D721Med (cell line): ENCODE measurements at places on chromosomes 6 and 20.

DNA sequence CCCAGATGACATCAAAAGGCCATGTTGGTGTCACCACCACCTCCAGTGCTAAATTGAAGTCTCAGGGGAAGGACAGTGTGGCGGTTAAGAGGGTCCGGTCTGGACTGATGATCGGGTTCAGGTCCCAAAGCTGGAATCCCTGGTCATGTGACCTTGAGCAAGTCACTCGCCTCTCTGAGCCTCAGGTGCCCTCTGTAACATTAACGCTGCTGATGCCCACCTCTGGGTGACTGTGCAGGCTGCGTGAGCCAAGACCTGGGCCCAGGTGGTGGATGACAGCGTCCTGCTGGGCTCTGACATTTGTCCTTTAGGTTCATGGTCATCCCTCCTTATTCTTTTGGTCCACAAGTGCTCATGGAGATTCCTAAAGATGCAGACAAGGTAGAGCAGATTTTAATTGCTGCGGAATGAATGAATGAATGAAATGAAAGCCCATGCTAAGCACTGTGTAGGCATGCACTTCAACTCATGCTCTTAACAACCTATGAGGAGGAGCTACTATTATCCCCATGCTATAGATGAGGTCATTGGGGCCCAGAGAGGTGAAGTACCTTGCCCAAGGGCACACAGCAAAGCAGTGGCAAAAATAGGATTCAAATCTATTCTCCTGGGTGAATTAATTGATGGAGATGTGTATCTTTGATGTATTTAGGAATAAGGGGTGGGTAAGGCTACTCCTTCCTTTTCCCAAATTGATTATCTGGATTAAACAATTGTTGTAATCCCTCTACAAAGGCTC lies 649 bp upstream of the BPIFB1 start:
- DNase-seq = no peak

- no peak for DNase-seq
Measured at GRCh38 chr6:128518434-128519131, 1.8 kb downstream of the PTPRK start.

- no peak for DNase-seq
Measured at GRCh38 chr6:98039904-98040607, 757.0 kb upstream of the MMS22L start.

GRCh38 chr6:16684896-16685554 lies 76.2 kb downstream of the ATXN1 start:
- no peak for DNase-seq

DNA sequence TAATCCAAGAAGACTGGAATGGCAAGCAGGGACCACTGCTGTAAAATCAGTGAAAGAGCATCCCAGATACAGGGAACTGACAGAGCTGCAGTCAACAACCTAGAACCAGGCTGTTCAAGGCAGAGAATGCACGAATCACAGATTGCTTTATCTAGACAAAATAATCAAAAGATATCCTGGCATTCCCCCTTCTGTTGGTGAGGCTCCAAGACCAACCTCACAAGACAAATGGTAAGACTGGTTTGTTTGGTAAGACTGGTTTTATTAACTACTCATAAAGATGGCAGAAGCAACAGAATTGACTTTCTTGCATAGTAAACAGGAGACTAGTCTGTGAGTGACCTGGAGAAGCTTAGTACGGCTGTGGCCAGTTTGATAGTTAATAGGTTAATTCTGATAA lies 88.8 kb upstream of the AHI1 start:
- no peak for DNase-seq

DNA sequence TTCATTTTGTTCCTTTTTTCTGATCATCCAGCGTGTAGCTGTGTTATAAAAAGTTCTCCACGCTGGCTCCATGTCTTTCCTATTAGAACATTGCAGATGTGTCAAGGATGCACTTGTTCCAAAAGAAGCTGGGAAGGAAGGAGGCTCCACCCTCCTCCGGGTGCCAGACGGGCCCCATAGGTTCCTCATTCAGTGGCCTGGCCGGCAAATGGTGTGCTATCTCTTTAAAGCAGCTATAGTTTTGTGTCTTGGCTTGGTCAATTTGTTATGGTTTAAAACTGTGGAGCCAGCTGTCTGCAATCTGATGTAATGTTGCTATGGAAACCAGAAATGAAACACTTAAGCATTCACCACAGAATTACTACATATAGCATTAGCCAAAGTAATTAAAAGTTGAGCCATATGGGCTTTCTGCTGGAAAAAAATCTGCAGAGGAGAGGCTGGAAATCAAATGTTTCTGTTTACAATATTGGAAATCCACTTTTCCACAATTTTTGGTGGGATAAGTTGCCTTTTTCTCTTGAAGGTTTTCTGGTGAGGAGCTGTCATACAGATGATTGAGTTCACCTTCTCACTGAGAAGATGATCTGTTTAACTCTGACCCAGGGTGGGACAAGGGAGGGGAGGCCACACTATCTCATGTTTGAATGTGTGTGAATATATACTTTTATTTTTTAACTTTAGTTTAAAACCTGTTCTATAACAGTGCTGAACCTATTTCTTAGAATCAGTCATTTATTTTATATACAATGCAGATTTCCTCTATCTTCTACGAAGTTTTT lies 167.4 kb downstream of the SASH1 start:
- no peak for DNase-seq

GRCh38 chr6:28142446-28142845 lies 763 bp downstream of the ZKSCAN8 start:
- no peak for DNase-seq

DNA sequence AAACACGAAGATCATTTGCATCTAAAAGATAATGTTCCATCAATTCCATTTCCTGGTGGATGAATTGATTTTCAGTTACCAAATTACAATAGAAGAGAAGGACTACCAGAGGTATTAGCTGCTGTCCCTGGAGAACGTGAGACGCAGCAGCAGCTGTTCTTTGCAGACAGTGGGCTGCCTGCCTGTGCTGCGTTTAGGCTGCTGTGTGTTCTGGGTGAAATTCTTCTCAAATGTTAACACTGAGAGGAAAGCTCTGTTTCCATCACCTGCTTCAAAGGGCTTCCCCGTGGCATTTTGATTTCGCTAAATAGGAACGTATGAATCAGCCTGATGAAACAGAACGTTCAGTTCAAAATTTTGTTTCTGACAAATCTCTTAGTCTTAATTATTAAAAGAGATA lies 362.2 kb downstream of the C6orf118 start:
- no peak for DNase-seq

DNA sequence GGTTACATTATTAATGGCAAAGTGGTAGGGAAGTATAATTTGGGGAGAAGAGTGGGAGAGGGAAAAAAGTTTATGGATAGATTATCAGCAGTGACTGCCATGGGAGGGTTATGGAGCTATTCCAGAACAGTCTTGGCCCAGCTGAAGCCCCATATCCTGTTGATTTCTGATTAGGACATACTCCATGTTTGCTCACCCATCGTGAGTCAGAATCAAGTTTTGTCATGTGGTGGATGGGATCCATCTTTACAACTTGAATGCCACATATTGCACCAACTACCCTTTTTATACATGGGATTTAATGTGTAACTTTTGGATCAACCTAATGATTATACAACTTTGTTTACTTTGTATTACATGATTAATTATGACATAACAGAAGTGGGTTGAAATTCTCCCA lies 217.0 kb downstream of the HAO1 start:
- DNase-seq = no peak

DNA sequence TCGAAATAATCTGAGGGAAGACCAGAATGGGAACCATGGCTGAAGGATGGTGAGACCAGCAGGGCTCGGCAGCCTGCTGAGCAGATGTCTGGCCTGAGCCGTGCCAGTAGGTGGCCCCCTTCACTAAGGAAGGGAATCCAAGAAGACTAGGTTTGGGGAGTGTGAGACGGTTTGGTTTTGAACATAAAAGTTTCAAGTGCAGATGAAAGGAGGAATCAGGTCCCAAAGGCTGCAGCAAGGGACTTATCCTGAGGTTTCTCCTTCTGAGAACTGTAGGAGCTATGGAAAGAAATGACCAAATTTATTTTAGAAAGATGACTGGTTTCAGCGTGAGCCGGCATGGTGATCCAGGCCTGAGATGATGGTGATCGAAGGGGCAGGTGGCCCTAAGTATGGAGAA lies 4.6 kb upstream of the OSER1 start:
- no peak for DNase-seq

DNA sequence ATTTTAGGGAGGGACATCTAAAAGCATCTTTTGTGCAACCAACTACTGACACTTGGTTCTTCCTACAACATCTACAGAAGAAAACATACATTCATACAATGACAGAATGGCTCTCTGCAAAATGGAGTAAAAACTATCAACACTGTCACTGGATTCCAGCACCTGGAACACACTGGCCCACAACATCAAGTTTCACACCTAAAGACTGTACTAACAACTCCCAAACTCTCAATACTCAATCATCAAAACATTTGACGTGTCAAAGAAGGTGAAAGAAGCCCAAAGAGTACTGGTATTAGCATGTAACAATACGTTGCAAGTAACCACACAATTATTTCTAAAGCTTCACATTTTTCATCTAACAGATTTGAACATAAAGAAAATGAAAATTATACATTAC lies 2.1 kb downstream of the CPNE1 start:
- no peak for DNase-seq

DNA sequence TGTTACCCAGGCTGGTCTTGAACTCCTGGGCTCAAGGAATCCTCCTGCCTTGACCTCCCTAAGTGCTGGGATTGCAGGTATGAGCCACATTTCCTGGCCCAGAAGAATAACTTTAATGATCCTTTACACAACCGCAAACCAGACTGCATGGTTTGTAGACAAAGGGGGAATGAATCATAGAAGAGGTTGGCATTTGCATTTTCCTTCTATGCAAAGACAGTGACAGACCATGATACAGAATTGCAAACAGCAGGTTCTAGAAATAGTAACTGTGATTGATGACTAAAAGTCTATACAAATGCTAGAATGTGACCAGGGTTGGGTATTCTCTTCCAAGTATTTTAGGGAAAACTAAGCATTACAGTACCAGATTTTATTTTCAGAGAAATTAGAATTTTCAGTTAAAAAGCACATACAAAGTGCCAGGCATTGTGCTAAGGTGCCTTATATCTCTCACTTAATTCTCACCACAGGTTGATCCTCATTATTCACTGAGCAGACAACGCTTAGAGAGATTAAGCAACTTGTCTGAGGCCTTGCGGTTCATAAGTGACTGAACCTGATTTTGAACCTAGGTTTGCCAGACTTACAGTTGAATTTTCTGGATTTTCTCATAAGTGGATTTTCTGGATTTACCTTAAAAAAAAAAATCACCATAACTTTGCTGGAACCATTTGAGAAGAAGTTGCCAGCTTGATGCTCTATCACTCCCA lies 146.6 kb downstream of the ZFAND3 start:
- DNase-seq = no peak

- DNase-seq = no peak
Measured at GRCh38 chr6:156978948-156979347, 201.8 kb downstream of the ARID1B start.

DNA sequence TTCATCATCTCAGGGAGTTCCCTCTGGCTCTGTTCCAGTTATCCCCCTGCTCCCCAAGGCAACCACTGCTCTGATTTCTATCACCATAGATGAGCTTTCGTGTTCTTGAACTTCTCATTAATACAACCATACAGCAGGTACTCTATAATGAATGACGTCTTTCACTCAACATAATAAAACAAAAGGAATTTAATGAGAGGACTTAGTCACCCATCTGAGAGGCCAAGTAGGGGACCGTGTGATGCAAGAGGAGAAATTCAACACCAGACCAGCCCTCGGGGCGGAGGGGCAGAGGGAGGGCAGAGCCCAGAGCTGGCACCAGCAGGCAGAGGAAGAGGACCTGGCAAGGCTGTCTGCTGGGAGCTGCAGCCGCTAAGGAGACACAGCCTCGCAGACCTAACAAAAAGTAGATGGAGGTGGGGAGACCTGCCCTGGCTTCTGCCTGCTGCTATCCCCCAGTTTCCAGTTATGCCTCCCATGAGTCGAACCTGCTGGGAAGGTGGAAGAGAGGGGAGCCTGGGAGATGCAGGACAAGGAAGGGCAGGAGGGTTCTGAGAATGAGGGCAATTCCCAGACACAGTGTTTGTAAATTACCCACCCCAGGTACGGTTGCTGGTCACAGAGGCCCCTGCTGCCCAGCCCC lies 13.8 kb downstream of the CCN5 start:
- DNase-seq = no peak
